Stimulated activated CD4-positive, alpha-beta T cell treated with anti-CD3 and anti-CD28 coated beads, Interleukin-1b, Interleukin-23, amount 100 ng/mL, for 48 hours (primary cell): ENCODE measurements at places on chromosomes 6 and 20.

GRCh38 chr20:33005908-33006775, 1.4 kb upstream of the BPIFB2 start:
- DNase-seq: no peak

- no peak for DNase-seq
Observed at GRCh38 chr6:27593861-27594260, 121.0 kb upstream of the ZNF184 start.

GRCh38 chr20:32327087-32327681, 30.9 kb upstream of the ASXL1 start:
- no peak for DNase-seq

DNA sequence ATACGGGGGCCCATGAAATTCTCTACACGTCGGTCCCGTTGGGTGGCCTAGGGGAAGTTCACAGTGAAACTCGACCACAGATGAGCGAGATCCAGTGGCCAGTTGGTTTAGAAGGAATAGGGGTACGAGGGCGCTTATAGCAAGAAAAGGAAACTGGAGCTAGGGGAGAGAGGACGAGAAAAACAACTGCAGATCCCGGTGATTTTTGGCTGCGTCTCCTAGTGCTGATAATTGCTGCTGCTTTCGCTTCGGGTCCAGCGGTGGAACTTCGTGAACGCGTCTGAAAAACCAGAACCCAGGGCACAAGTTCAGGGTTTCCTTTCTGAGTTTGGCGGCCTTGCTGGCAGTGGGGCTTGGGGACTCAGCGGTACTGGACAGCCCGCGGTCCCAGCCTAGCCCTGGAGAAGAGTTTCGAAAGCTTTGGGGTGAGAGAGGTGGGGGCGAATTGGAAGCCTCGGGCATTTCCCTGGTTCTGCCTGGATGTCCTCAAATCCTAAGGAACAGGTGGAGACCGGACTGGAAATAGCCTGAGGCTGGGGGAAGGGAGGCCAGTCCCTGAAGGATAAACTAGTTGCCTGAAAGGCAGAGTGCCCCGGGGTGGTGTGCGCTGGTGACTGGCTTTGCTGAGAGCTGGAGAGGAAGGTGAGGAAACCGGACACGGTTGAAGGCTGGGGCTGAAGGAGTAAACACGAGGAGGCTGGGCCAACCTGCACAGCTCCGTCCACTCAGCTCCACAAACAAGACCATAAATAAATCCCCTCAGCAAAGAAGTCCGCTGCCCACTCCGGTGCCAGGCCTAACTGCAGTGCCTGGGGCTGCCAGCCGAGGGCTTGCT, 793 bp downstream of the GMPR start:
- no peak for DNase-seq

DNA sequence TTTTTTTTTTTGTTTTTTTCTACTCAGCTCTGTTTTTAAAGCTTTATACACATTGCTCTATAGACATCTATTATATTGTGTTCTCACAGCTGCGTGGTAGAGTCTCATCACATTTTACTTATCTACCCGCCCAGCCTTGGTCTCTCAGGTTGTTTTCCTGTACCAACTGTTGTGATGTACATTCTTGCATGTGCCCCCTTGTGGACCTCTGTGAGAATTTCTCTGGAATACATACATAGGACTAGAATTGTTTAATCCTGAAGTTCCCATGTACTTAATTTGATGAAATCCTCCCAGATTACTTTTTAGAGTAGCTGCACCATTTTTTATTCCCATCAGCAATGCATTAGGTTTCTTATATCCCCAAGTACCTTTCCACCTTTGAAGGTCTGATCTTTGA, 40.4 kb upstream of the TINAG start:
- DNase-seq: no peak

GRCh38 chr6:169824021-169824420, 72.6 kb downstream of the ERMARD start:
- no peak for DNase-seq
